ENCODE measurements at places on chromosomes 11 and 22. TPM values are rescaled to one million over a fixed set of nuclear protein-coding genes. Genes with fewer than 3 reads are reported as not detected.

- H3K36me3 ChIP-seq, result no peaks in the 10 kb centered on the region
- no peak overlapping the region for H3K27ac ChIP-seq
- H3K4me1 ChIP-seq, result no peaks in the 10 kb centered on the region
- DNase-seq, result no peak
- no peak overlapping the region for H3K4me3 ChIP-seq
Observed at GRCh38 chr11:108037636-108038035, 28.9 kb downstream of the CUL5 start.

The ABCC8 gene
- 6.0 TPM for total RNA-seq

GRCh38 chr11:123187248-123187647 is 7.8 kb downstream of the CLMP start:
- H3K27ac ChIP-seq, result peak overlapping the region; percentile 46
- H3K36me3 ChIP-seq, result no peaks in the 10 kb centered on the region
- no peak overlapping the region for H3K4me3 ChIP-seq
- peaks cover 11% of the 10 kb centered on the region for H3K27me3 ChIP-seq
- no peaks in the 10 kb centered on the region for H3K4me1 ChIP-seq

The TMPRSS13 gene
- total RNA-seq, result not detected

- H3K4me3 ChIP-seq, result no peak overlapping the region
- no peak overlapping the region for H3K27ac ChIP-seq
- H3K4me1 ChIP-seq, result no peaks in the 10 kb centered on the region
Observed at GRCh38 chr22:48929276-48929790, 898.3 kb downstream of the BRD1 start.

The SLC25A18 gene
- 2.2 TPM for total RNA-seq

- H3K27ac ChIP-seq, result no peak overlapping the region
- H3K27me3 ChIP-seq, result no peaks in the 10 kb centered on the region
- no peak overlapping the region for H3K4me3 ChIP-seq
- H3K36me3 ChIP-seq, result no peaks in the 10 kb centered on the region
- peaks cover 2% of the 10 kb centered on the region for H3K4me1 ChIP-seq
Observed at GRCh38 chr22:32653823-32654222, 147.7 kb upstream of the TIMP3 start.

The EIF3D gene
- 272 TPM for total RNA-seq

The ESAM gene
- total RNA-seq, result 40.6 TPM

The VPS11 gene
- 54.9 TPM for total RNA-seq

The BCO2 gene
- total RNA-seq, result 14.7 TPM

GRCh38 chr11:99423428-99423983 is 402.8 kb downstream of the CNTN5 start:
- H3K36me3 ChIP-seq, result no peaks in the 10 kb centered on the region
- no peaks in the 10 kb centered on the region for H3K27me3 ChIP-seq
- H3K27ac ChIP-seq, result no peak overlapping the region
- no peak overlapping the region for H3K4me3 ChIP-seq
- DNase-seq, result no peak
- H3K4me1 ChIP-seq, result no peaks in the 10 kb centered on the region

The POTEH gene
- total RNA-seq, result not detected

GRCh38 chr11:61113201-61113600 is 10.9 kb downstream of the CD5 start:
- H3K27ac ChIP-seq, result no peak overlapping the region
- no peaks in the 10 kb centered on the region for H3K36me3 ChIP-seq
- no peak overlapping the region for H3K4me3 ChIP-seq
- H3K27me3 ChIP-seq, result no peaks in the 10 kb centered on the region
- no peaks in the 10 kb centered on the region for H3K4me1 ChIP-seq

The TSPAN18 gene
- 8.4 TPM for total RNA-seq

DNA sequence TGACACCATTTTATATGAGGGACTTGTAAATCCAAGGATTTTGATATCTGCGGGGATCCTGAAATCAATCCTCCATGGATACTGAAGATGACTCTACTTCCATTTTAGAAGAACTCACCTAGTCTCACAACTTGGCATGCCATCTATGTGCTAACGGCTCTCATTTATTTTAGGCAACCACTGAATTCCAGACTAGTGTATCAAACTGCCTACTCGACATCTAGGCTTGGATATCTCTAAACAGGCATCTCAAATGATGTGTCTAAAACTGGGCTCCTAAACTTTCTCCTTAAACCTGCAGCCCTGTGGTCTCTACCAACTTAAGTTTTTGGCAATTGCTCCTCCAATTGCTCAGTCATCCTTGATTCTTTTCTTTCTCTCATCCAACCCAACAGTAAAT is 31.2 kb upstream of the CLNS1A start:
- H3K4me1 ChIP-seq, result no peaks in the 10 kb centered on the region
- H3K36me3 ChIP-seq, result no peaks in the 10 kb centered on the region
- no peak overlapping the region for H3K4me3 ChIP-seq
- DNase-seq, result no peak
- no peak overlapping the region for H3K27ac ChIP-seq

The GRIA4 gene
- not detected for total RNA-seq

Measured in tibial nerve (tissue), 4 donors.